RPMI8226 (cell line): ENCODE measurements at places on chromosomes 16 and 17.

DNA sequence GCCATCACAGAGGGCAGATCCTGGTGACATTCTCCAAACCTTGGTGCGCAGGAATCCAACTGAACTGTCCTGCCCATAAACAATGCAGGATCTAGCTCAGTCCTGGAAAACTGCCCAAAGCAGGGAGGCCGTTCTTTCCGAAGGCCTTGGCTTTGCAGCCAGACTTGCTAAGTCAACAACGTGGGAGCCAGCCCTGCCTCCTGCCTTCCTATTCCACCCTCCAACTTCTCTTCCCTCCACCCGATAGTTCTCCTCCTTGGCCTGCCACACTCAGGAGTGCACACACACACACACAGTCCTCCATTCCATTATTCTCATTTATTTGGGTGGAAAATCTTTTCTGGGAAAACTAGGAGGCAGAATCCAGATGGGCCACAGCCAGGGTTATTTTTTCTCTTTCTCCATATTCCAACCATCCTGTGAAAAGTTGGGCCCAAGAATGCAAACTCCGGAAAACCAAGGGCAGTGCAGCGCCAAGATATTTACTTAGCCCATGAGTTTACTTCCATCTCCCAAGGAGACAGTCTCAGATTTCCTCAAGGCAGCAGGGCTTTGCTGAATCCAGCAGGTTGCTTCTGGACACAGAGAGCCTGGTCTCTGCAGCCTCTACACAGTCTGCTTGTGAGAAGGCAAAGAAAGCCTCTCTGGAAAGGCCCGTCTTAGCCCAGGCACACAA, 15.8 kb downstream of the COPRS start:
- no peak for DNase-seq

DNA sequence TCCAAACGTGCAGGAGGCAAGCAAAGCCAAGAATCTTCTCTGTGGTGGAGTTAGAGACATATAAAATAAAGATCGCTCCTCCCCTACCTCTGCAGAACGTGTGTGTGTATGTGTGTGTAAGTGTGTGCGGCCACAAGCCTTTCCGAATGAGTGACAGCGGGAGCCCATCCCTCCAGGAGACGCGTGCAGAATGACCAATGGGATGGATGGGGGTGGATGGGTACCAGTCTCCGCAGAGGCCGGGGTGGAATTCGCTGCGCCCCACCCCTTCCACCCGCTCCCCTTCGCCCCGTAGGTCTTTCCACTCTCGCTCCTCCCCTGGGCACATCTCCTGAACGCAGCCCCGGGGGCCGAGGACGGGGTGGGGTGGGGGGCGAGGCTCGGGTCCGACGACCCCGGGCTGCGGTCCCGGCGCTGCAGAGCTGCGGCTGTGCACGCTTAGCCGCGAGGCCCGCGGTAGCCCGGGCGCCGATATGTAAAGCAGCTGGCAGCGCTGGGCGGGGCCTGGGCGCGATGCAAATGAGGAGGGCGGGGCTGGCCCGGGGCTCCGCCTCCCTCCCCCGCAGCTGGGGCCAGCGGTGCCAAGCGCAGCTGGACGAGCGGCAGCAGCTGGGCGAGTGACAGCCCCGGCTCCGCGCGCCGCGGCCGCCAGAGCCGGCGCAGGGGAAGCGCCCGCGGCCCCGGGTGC, at the start of gene PRKCB:
Gene PRKCB, plus strand, starts transcription at position 594 of the 688 bp plus-strand sequence.
- peak; percentile 96 for DNase-seq

DNA sequence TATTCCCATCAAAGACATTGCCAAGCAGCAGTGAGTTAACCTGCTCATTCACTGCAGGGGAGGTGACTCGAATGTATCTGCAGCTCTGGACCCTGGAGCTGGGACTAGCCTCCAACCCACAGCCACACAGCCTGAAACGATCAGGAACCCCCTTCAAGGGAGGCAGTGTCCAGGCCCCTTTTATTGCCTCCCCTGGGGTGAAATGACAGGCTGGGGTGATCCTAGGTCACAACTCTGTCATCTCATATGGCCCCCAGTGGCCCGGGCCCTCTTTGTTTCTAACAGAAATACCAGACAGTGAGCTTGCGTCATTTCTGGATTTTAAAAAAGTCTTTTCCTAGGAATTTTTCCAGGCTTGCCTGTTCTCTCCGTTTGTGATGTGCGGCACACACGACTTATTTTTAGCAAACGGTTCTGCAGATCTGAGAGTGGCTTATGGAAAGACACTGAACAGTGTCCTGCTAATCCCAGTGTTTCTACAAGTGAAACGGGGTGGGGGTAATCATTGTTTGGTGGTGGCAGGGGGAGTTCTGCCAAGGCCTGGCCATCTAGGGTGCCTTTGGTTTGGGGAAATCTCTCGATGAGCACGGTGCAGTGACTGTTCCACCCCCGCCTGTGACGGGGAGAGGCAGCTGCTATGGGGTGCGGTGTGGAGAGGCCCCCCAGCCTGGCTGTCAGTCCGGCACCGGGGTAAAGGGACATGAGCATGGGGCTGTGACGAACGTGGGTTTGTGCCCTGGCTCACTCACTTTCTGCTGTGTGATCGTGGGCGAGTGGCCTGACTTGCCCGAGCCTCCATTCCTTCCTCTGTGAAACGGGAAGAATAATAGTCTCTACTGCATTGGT, 27.2 kb downstream of the NAGPA start:
- DNase-seq, result no peak

GRCh38 chr17:67139784-67140665, 95.7 kb downstream of the CACNG1 start:
- no peak for DNase-seq

- DNase-seq, result peak; percentile 58
Observed at GRCh38 chr16:88534638-88535190, 35.5 kb upstream of the ZC3H18 start.

DNA sequence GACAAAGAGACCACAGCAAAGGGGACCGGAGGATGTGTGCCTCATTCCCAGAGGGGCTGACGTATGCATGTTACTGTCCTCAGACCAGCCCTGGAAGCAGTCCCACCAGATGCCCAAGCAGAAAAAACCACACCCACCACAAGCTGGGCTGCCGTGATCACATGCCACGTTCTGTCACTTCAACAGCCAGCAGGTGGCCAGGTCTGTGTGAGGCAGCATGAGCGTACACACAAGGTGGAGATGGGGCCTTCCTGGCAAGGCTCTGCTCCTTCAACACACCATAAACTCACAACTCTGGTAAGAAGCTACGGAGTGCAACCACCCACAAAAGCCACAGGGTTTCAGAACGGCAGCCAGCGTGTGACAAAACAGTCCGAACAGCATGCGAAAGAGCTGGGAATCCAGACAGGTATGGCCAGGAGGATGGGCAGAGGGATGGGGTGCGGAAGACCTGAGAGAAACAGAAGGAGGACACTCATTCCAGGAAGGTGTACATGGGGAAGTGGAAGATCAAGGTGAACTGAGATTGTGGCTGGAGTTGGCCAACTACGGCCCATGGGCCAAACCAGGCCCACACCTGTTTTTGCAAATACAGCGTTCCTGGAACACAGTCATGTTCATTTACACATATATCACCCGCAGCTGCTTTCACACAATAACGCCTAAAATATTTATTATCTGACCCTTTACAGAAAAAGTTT, 27.9 kb downstream of the MBTPS1 start:
- no peak for DNase-seq

GRCh38 chr17:21339011-21339410, 37.1 kb upstream of the KCNJ12 start:
- no peak for DNase-seq

- DNase-seq, result no peak
Observed at GRCh38 chr16:75774197-75774596, 47.9 kb upstream of the CPHXL start.

DNA sequence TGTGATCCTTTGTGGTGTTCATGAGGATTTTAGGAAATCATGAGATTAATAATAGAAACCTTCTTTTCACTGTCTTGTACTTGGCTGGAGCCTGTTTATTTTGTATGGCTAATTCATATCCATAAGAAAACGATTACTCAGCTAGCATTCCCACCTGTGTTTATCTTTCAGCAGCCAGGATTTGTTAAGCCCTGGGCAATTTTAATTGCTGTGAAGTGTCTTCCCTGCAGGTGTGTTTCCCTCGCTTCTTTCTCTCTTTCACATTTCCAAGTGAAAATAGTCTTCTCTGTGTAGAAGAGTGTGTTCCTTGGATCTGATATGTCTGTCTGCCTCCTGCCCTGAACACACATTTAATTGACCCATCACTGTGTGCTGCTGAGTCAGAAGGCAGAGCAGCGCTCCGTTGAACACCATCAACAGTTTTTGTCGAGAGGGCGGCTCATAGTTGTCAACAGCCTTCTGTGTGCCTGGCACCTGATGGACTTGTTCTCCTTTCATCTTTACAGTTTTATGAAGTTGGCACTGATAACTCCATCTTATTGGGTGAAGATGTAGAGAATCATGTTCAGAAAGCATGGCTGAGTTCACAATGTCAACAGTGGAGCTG, 83.2 kb downstream of the SPECC1 start:
- no peak for DNase-seq

DNA sequence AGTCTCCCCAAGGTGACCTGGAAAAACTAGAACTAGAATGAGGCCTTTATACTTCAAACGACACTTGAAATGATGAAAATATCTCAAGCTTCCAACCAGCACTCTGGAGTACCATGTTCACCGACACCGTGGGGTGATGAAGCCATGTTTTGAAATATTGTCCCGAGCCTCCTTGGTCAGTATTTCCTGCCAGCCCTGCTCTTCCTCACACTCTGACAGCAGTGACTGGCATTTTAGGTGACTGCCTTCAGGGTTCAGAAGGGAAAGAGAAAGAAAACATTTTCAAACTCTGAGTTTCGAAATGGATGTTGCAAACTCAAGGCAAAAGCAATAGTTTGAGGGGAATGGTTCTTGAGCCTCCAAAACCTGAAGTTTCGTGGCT, 39.3 kb upstream of the IRX6 start:
- DNase-seq, result no peak

GRCh38 chr16:30535106-30535776, 583 bp upstream of the ZNF747 start:
- DNase-seq, result no peak

GRCh38 chr16:2838928-2839327, 8.8 kb downstream of the ZG16B start:
- peak; percentile 83 for DNase-seq

- DNase-seq, result no peak
Observed at GRCh38 chr16:71490361-71490760, 1.2 kb upstream of the ZNF19 start.

- DNase-seq, result no peak
Observed at GRCh38 chr16:67857547-67858233, 10.2 kb upstream of the CENPT start.

DNA sequence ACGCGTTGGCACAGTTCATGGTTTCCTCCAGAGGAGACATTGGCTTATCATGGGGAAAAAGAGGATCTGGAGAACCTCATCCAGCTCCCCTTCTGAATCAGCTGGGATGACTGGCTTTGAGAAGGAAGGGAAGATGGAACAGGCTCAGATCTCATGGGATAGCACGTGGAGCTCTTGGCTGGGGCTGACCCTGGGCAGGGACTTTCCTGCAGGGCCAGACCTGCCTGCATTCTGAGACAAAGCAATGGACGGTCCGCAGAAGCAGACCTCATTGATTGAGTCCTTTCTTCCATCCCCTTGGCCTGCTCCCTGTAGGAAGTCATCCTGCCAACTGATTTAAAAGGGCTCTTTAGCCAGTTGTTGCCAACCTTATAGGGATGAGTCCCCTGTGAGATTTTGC, 26.2 kb downstream of the PLCD3 start:
- DNase-seq, result no peak

DNA sequence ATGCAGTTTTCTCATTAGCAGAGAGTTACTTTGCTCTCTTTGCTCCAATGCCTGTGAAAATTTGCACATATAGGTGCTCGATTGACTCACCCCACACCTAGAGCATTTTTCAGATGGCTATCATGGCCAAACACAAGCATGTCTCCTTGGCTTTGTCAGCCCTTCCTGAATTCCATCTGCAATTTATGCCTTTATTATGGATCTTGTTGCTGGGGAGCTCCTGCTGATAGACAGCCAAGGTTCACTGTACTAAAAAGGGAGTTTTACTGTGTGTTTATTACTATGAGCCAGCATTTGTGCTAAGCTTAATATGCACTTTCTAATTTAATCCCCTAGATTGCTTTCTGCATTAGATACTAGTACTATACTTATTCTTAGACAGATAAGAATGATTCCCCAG, 93.3 kb downstream of the TOX3 start:
- DNase-seq, result no peak

DNA sequence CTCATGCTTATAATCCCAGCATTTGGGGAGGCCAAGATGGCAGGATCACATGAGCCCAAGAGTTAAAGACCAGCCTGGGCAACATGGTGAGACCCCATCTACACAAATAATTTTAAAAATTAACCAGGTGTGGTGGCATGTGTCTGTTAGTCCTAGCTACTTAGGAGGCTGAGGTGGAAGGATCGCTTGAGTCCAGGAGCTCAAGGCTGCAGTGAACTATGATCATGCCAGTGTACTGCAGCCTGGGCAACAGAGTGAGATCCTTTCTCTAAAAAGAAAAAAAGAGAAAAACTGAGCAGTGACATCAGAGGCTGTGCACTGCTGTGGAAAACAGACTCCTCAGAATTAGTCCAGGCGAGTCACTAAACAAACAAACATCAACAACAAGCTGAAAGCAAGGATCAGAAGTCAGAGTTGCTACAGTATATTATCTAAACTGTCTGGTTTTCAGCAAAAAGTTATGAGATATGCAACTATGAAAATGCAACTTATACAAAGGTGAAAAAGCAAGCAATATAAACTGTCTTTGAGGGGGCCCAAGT, 39.3 kb downstream of the CBFB start:
- no peak for DNase-seq

DNA sequence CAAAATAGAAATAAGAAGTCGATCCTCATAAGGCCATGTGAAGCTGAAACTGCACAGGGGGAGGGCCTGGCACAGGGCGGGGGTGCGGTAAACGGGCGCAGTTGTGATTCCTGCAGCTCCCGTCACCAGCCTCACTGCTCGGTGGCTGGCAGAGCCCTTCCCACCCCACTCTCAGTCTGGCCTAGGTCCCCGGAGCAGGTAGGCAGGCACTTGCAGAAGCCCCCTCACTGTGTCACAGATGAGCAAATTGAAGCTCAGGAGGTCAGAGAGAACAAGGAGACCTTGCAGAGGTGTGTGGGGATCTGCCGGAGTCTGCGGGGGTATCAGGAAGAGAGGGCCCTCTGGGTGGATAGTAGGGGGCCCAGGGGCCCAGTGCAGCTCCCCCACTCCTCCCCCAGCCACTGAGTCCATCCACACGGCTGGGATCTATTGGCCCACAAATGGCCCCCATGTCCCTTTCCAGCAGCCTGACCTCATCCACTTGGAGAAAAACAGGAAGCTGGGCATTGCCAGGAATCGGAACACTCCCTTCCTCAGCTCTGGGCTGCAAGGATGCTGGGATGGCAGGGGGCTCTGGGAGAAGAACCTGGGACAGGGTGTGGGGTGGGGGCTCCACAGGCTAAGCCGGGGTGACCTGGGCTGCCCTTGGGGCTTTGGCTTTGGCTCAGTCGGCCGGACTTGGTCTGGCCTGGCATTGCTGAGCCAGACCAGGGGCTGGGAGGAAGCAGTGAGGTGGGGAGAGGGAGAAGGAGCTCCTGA, 21.4 kb upstream of the MAP3K14 start:
- DNase-seq, result no peak

- DNase-seq, result no peak
Observed at GRCh38 chr16:48014349-48015135, 141.3 kb downstream of the ABCC12 start.
